AG04450 (cell line): ENCODE measurements at places on chromosomes 6 and 20.

- no peak for DNase-seq
Measured at GRCh38 chr6:63529498-63529897, 42.8 kb upstream of the LOC128125822 start.

DNA sequence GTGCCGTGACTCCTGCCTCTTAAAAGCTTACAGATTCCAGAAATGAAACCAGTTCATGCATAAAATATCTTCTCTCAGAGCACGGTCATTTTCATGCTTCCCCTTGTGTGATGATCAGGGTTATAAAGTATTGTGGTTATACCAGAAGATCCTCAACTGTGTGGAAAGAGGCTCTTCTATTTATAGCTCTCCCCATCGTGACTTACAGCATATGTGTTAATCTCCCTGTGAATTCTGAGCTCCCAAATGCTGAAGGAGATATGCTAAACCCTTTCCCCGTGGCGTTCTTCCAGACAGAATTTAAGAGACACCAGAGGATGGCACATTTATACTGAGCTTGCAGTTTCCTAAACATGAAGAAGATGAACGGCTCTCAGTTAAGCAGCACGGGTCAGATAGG, 158.8 kb downstream of the CDH26 start:
- DNase-seq = no peak

GRCh38 chr6:30613251-30614043, 3.6 kb downstream of the PPP1R10 start:
- DNase-seq = no peak

DNA sequence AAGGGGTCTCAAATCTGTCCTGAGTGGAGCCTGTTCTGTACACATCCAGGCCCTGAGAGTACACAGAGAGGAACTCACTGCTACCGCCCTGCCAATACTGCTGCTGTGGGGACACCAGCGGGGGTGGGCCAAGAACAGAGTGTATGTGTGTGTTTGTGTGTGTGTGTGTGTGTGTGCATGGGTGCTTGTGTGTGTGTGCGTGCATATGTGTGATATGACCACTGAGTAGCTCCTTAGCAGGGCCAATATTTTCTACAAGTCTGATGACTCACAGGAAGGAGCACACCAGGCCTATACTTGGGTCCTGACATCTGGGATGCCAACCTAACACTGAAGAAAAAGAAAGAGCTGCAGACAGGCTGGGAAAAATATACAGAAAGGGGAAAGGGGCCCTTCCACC, 1.4 kb downstream of the RAET1E start:
- no peak for DNase-seq

DNA sequence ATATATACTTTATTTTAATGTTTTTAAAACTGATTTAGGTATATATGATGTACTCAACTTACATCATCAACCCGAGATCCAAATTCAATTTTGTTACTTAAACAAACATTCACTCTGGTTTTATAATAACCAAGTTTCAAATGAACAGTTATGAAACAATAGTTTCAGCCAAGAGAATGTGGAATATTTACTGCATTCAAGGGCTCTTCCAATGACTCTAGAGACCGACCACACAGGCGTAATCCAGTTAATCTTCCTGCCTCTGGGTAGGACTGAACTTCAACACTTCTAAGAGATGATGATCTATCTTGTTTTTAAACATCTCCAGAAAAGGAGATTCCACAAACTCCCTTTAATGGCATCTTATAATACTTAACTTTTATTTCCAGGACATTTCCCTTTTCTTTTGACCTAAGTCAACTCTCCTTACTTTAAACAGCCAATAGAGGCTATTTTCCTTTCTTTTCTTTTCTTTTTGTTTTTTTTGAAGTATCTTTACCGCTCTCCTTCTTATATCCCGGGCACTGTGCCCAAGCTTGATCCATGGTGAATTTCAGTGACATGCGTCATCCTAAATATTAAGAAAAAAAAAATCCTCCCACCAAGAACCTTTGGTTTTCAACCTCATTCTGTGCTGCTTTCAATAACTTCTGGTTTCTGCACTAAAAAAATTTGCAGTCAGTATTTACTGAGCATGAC, 110.1 kb downstream of the KIF13A start:
- peak; percentile 44 for DNase-seq

GRCh38 chr20:22629447-22629846, 45.1 kb upstream of the FOXA2 start:
- no peak for DNase-seq

- no peak for DNase-seq
Measured at GRCh38 chr6:154969796-154970195, 25.3 kb upstream of the TIAM2 start.

GRCh38 chr6:129936329-129937165, 75.4 kb upstream of the TMEM244 start:
- peak; percentile 29 for DNase-seq

- peak; percentile 84 for DNase-seq
Measured at GRCh38 chr6:27890445-27891319, 21.5 kb downstream of the OR2B2 start.

DNA sequence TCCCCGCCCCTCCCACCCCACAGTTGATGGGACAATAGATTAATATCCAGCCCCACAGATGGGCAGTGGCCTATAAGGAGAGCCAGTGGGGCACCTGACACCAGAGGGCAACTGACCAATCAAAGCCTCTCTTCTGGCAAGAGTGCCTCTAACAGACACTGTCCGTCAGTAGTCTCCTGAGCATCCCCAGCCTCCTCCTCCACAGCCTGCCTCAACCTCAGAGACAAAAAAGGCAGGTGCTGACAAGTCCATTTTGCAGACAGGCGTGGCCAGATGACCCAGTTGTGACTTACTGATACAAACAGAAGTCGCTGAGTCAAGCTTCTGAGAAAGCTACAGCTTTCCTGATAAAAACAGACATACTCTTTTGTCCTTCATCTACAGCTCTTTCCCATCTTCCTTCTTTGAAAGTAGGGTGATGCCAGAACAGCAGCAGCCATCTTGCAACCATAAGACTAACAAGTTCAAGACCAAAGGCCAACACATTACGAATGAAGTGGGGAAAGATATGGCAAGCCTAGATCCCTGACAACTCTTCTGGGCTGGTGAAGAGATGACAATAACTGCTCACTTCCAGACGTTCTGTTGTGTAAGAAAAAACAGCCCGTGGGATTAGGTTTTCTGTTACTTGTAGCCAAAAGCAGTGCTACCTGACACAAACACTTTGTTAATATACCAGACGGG, 12.3 kb downstream of the PPIL1 start:
- DNase-seq = no peak

GRCh38 chr6:87756858-87757257, 54.8 kb upstream of the AKIRIN2 start:
- peak; percentile 57 for DNase-seq

DNA sequence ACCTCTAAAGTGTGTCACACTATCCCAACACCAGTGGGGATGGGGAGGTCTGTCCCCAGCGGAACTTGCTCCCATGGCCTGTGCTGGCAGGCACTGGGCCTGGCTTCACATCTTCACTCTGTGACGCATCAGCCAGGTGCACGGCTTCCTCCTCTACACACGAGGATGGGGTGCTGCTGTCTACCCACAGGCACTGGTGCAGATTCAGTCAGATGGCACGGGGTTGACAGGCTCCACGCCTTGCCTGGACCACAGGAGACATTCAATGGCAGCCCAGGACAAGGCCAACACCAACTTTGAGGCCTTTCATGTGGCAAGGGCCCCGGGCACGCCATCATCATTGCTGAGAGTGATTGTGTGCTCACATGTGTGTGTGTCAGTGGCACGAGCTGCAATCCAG, 92.4 kb downstream of the TMEM242 start:
- DNase-seq = no peak

DNA sequence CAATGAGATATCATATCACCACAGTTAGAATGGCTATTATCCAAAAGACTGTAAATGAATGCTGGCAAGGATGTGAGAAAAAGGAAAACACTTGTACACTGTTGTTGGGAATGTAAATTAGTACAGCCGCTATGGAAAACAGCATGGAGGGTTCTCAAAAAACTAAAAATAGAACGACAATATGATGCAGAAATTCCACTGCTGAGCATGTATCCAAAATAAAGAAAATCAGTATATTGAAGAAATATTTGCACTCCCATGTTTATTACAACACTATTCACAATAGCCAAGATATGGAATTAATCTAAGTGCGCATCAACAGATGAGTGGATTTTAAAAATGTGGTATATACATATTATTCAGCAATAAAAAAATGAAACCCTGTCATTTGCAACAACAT, 898.9 kb upstream of the MAN1A1 start:
- DNase-seq = no peak

DNA sequence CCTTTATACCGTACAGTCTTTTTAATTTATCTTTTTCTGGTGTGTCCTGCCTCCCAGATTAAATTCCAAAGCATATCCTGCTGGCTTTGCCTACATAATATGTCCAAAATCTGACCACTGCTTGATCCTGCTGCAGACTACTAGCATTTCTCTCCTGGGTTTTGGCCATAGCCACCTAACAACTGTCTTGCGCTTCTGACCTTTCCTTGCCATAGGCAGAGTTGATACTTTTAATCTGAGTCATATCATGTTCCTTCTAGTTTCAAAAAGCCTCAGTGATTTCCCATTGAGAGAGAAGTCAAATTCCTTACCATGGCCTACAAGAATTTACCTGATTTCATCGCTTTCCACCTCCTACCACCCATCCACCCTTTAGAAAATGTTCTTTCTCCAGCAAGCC, 104.8 kb downstream of the BCKDHB start:
- no peak for DNase-seq

GRCh38 chr20:15033269-15033668, 695.9 kb upstream of the FLRT3 start:
- DNase-seq = no peak

GRCh38 chr6:147651249-147652063, 143.0 kb downstream of the SAMD5 start:
- no peak for DNase-seq

DNA sequence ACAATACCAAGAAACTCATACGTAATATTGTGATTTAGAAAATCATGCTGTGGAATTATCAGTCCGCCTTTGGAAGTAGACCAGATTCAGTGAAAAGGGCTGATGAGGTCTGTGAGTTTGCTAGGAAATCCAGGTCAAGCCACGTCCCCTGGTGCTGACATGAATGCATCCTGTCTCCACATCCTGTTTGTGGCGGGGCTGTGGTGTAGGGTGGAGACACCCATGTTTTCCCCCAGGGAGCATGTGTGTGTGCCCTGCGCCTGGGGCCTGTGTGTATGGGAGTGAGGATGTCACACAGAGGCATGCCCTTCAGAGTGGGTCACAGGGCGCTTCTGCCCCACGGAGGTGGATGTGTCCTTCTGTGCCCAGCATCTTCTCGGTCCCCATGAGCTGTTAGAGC, 109.1 kb downstream of the SASH1 start:
- DNase-seq = no peak

GRCh38 chr6:13248584-13248985, 79.8 kb downstream of the TBC1D7 start:
- no peak for DNase-seq

DNA sequence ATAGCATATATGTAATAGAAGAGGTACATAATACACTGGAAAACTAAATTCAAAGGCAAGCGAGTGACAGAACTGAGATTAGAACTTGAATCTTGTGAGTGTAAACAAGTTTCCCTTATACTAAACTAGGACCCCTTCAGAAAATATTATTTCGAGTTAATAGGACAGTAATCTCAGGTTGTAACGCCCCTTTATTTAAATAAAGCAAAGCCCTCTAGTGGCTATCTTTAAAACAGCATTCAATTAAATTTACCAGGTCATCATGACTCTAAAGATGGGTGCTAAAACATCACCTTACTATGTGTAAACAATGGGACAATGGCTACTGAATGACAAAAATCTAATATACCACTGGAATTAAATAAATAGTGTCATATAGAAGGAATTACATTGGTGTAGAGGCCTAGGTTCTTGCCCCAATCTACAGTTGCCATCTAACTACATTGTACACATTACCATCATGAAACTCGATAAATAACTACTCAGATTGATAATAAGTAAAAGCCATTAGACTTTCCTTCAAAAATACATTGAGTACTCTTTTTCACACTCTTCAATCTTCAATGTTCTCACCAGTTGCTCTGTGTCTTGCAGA, 255.4 kb upstream of the IRAK1BP1 start:
- no peak for DNase-seq

- no peak for DNase-seq
Measured at GRCh38 chr6:106973836-106974335, 643 bp downstream of the CD24 start.

DNA sequence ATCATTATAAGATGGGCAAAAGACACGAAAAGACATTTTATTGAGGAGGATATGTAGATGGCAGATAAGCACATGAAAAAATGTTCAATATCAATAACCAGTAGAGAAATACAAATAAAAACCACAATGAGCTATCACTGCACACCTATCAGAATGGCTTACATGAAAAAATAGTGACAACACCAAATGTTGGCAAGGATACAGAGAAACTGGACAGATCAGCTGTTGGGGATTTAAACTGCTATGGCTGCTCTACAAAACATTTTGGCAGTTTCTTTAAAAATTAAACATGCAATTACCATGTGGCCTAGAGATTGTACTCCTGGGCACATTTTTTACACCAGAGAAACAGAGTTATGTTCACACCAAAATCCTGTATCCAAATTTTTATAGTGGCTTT, 172.7 kb upstream of the TENT5A start:
- no peak for DNase-seq

DNA sequence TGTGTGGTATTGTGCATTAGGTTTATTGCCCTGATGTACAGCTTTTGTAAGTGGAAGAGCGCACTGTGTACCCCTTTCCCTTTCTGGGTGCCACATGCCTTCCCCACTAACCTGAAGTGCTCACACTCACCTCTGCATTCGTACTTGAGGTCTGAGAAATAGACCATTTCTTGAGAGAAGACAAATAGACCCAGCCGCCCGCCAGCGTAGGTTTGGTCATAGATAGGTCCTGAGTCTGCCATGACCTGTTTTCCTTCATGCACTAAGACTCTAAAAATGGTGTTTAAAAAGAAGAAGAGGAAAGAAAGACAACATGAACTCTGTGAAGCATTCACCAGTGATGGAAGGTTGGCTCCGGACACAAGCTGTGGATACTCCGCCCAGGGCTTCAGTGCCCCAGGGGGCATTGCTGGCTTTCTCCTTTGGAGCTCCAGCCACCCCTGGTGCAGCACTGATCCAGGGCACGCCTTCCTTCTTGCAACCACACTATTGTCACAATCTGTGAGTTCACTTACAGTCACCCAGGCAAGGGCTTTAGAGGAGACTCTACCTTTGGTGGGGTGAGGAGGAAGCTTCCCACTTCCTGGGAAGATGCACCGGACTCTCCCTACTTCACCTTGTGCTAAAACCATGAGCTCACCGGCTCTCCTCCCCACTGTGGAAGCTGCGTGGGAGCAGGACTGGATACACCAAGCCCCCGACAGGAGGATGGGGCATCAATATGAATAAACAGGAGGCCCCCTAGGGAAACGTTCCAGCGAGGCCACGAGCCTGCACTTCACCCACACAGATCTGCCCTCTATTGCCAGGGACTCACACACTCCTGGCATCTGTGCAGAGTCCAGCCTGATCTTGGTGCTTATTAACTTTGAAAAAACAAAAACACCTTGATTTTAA, 33.3 kb downstream of the THBS2 start:
- DNase-seq = no peak
